ENCODE measurements at places on chromosomes 3 and 15.
A peak's percentile ranks its signal among the peaks of the same experiment; 100 is the strongest.

DNA sequence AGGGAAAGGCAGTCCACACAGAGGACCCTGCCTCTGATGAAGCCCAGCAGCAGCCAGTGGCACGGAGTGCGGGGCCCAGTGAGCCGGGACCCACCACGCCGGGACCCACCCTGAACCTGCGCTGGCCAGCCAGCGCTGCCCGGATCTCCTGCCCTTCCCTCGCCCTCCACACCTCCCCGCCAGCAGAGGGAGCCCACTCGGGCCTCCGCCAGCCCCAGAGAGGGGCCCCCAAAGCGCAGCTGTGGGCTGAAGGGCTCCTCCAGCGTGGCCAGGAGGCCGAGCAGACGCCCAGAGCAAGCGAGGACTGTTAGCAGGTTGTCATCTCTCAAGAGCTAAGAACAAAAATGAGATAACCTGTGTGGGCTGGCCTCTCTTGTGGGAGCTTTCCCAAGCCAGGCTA lies 81.3 kb upstream of the ATP10A start:
- DNase-seq: no peak

DNA sequence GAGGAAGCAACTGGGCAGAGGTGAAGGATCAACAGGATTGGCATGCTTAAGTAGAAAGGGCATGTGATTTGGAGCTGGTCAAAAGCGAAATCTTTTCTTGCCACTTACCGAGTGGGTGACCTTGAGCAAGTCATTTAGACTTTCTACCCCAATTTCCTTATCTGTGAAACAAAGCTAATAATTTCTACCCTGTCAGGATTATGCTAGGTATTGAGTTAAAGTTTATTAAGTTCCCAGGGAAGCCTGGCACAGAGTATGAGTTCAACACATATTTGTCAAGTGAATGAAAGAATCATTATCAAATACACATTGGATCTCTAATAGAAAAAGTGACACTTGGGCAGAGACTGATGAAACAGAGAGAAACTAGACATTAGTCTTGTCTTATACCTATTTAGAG lies 66.4 kb upstream of the FRMD4B start:
- DNase-seq: no peak

DNA sequence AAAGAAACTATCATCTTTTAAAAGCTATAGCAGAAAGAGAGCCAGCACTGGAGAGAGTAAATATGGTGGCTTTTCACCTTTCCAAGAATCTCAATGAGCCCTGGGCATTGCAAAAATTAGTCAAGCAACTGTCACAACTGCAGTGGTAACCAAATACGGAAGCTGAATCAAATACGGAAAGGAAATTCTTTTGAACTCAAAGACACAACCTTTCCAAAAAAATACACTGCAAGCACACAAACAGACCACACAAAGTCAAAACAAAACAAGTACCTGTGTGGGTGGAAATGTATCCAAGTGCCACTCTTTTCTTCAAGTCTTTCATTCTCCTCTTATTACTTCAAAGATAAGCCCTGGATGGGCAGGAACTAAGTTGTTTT lies 17.6 kb downstream of the VGLL4 start:
- no peak for DNase-seq

DNA sequence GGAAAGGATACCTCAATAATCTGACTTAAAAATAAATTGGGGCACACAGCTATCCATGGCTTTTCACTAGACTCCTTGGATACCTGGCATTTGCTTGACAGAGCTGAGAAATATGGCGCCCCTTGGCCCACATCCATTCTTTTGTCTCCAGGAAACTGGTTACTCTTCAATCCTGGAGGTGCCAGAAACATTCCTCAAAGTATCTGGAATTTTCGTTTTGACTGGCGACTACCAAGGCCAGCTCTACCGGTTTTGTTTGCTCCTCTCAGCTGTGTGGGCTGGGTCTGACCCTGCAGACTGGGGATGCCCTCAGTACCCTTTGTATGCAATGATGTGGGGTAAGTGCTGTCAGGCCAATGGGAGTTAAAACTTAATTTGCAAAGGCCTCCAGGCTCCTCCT lies 27.0 kb downstream of the KATNBL1 start:
- DNase-seq: no peak

GRCh38 chr3:38250198-38250597 lies 15.4 kb upstream of the SLC22A13 start:
- DNase-seq: no peak

GRCh38 chr15:57819646-57820045 lies 113.1 kb downstream of the POLR2M start:
- no peak for DNase-seq

- DNase-seq: peak; percentile 65
Measured at GRCh38 chr15:78979456-78980320, 34.8 kb upstream of the CTSH start.

GRCh38 chr3:71583566-71584393 lies at the start of gene FOXP1:
FOXP1 (minus strand) TSS chr3:71583728; CDS start chr3:71198381, 385,347 bp downstream.
- DNase-seq: no peak

GRCh38 chr3:187927565-187927964 lies 182.3 kb upstream of the BCL6 start:
- no peak for DNase-seq

GRCh38 chr3:101809178-101810021 lies 30.4 kb downstream of the NXPE3 start:
- DNase-seq: no peak

DNA sequence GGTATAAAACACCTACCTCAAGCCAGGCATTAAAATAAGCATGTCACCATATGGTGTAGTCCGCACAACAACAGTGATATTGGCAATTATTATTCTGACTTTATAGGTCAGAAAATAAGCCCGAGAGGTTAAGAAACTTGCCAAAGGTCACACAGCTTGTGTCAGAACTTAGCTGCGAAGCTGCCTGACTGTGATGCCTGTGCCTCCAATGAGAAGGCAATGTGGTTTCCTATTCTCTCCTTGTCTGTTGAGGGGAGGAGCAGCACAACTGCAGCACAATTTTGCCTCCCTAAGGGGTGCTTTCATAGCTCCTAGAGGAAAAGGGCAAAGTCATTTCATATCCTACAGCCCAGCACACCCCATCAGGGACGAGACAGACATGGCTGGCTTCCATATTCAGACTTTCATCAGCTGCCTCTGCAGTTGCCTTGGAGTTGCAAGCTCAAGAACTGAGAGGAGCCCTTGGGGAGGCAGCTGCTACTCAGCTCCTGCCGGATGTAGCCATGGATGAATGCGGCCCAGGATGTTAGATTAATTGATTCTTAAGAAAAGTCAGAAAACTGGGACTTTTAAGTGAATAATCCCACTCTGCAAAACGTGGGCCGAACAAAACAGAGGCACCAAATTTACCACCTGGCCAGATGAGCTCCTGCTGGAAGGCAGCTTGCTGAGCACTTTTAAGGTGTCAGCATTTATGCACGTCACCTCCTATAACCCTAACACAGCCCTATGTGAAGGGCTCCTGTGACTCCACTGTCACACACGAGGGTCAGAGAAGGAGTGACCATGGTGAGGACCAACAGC lies 38.5 kb downstream of the MYO5C start:
- DNase-seq: no peak

GRCh38 chr15:48754011-48754410 lies 56.9 kb downstream of the CEP152 start:
- DNase-seq: peak; percentile 17

GRCh38 chr15:63628123-63628822 lies 31.1 kb downstream of the FBXL22 start:
- DNase-seq: no peak

GRCh38 chr15:76123031-76123430 lies 63.2 kb downstream of the TMEM266 start:
- no peak for DNase-seq

DNA sequence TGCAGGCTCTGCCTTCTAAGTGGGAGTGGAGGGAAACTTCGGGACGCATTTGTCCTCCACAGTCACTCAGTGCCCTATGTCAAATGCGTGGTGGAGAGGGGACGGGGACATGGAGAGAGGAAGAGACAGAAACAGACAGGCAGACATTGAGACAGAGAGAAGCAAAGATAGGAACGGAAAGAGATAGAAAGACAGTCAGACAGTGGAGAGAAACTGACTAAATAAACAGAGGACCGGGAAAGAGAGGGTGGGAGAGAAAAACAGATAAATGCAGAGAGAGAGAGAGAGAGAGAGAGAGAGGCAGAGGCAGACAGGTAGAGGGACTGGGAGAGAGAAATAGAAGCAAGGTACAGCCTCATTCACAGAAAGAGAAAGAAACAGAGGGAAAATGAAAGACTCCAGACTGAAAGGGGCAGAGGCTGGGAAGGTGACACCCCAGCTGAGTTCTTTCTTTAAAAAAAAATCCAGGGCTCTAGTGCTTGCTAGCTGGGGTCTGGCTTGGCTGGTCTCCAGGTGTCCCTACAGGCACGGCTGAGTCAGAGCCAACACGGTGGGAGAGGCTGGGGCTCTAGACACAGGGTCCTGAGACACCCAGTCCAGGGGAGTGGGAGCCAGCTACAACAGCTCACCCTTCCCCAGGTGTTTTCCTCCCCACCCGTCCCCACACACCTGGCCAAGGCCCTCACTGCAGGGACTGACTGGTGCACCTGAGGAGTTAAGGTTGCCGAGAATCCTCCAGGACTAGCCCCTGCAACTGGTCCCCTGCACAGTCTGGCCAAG lies 506.1 kb upstream of the PROK2 start:
- DNase-seq: no peak

GRCh38 chr3:102141096-102141927 lies 292.0 kb downstream of the NFKBIZ start:
- no peak for DNase-seq

DNA sequence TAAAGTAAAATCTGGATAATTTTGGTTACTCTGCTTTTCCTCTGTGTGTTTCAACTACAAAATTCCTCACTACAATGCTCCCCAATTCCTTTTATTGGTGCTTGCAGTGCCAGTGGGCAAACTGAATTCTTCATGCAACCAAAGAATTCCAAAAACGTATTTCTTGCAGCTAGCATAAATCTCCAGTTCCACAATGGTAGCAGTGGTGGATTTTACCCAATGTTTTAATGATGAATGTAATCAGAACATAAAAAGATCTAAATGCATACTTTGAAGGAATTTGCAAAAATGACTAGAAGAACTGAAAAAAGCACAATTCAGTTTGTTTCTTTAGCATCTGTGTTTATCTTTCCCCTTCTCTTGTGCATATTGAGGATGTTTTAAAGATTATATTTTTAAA lies 359.6 kb upstream of the TPRG1 start:
- DNase-seq: no peak

GRCh38 chr3:181703601-181704420 lies 7.9 kb upstream of the SOX2 start:
- DNase-seq: no peak

Data from GM04504 (cell line).